Psoas muscle (tissue), 8 donors: ENCODE measurements at places on chromosomes 6 and 20. TPM values are rescaled to one million over a fixed set of nuclear protein-coding genes. Genes with fewer than 3 reads are reported as not detected.

FAM83C gene
- total RNA-seq = not detected

- no peak for DNase-seq
Observed at GRCh38 chr20:53910351-53911002, 159.9 kb downstream of the BCAS1 start.

DNA sequence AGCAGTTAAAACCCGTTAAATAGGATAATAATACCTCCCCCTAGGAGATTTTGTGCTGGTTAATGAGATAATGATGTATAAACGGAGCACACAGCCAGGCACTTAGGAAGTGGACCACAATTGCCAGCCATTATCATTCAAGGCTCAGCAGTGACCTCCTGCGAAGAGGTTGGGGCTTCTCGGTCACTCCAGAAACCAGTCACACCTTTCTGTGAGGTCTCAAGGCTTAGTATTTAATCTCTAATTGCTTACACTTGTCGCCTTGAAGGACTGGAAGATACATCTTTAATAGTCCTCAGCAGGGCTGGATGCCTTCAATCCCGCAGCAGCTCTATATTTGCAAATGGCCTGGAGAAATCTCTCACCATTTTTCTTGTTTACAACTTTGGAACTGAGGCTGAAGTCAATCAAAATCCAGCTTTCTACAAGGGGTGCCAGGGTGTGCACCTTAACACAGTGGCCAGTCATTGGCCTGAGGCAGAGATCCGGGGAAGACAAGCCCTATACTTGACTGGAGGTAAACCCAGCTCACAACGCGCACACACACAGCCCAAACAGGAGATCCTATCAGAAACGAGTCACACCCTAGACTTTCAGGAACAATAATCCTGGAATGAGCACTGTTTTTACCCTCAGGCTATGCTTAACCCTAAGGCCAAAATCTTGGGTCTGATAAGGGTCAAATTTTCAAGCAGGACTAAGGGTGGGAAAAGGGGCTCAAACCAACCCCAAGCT, 1.2 kb downstream of the POU5F1 start:
- DNase-seq = no peak

GRCh38 chr6:10801224-10801848, 37.0 kb downstream of the MAK start:
- DNase-seq = peak; percentile 31

DNA sequence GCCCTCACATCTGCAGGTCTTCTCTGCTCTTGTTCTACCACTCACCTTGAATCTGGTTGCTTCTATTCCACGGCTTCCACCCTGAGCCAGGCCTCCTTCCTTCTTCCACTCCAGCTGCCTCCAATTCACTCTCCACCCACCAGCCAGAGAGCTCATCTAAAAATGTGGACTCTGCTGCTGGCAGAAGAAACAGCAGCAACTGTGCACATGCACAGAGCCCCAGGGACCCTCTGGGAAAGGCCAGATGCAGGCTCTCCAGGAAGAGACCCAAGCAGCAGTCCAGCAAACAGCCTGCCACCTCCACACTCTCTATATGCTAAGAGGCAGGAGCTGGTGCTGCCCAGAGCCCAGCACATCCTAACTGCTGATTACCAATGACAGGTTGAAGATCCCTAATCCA, 162.6 kb upstream of the TOP1 start:
- DNase-seq = no peak

- DNase-seq = no peak
Observed at GRCh38 chr6:71034563-71035345, 77.9 kb upstream of the B3GAT2 start.

- DNase-seq = no peak
Observed at GRCh38 chr6:1498491-1499113, 109.2 kb downstream of the FOXF2 start.

RAB32 gene
- total RNA-seq = 3.3 TPM

PAK5 gene
- not detected for total RNA-seq

GRCh38 chr6:43979525-43979924, 147.7 kb downstream of the MRPL14 start:
- no peak for DNase-seq

- DNase-seq = peak; percentile 69
Observed at GRCh38 chr6:33419580-33420490, at the start of gene SYNGAP1. TSS of gene SYNGAP1 (plus strand) at chr6:33420065. CDS start at chr6:33420265, 200 bp downstream.

DNA sequence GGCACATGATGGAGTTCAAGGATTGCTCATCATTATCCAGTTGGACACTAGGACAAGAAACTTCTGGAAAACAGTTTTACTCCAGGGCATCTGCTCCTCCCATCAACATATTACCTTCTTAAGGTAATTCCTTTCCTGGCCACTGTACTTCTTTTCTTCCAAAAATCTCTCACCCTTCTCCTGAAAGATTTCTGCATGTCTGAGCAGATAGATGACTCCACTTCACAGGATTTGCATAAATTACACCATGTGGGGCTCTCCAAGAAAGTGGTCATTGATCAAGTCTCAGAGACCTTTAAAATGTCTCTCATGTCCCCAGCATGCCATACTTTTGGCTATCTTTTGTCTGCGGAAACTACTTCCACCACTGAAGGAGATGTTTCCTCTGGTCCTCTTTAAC, 103.2 kb upstream of the TNFAIP3 start:
- DNase-seq = no peak

PRDM13 gene
- total RNA-seq = not detected

MUC22 gene
- total RNA-seq = 0.09 TPM

DNA sequence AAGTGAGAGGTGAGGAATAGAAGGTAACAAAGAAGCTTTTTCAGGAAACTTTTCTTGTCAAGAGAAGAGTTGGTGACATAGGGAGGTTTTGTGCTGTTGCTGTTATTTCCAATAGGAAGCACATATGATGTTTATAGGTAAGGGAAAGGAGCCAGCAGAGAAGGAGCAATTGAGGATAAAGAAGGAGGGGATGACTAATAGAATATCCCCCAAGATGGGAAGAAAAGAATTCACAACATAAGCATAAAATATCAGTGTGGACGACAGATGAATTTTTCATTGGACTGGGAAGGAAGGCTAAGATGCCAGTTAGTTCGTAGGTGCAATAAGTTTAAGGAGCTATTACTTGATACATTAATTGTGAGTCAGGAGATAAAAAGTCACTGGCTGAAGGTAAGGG, 8.5 kb upstream of the BEND6 start:
- DNase-seq = no peak

DNA sequence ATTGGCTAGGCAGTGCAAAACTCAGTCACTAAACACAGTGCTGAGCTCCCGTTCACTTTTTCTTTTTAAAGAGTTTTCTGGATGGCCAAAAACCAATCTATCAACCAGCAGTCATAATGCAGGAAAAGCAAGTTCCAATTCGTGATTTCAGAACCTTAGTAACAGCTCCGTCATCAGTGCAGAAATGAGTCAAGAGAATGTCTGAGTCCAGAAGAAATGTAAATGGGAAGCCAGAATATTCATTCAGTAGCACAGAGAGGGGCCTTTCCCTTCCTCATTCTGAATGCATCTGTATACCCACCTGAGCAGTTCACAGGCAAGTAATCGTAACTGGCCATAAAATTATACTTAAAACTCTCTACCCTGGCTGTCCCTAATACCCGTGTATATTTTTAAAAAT, 20.4 kb downstream of the HUS1B start:
- no peak for DNase-seq

DNA sequence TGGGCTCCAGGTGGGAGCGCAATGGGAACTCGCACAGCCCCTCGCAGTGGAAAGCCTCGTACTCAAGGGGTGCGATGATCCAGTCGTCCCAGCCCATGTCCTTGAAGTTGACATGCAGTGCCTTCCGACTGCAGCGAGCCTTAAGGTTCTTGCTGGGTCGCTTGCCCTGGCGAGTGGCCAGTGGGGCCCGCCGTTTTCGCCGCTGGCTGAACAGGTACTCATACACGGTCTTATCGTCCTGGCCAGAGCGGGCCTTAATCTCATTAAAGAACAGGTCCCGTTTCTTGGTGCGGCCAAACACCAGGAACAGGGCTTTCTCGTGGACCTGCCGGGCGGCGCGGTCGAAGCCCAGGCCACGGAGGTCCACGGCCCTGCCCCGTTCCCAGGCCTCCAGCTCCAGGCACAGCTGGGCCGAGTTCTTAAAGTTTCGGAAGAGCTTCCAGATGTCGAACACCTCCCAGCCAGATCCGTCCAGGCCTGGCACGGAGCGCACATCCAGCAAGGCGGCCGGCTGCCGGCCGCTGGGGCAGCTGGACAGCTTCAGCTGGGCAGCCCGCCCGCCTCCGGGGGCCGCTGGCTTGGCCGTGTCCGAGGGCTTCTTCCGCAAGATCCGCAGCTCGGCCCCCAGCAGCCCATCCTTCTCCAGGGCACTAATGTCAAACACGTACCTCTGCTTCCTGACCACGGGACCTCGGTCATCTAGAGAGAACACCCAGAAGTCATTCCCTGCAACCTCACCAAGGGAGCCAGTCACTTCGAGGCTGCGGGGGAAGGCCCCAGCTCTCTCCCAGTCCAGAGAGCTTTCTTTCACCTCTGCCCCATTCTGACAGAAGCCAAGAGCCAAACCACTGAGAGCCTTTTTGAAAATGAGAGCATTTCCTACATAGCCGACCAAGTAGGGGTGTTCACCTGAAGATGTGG, 3.7 kb downstream of the GDF5 start:
- DNase-seq = peak; percentile 62

GRCh38 chr6:150420926-150421325, 52.1 kb downstream of the IYD start:
- no peak for DNase-seq

- DNase-seq = no peak
Observed at GRCh38 chr20:48626226-48626937, 201.4 kb downstream of the PREX1 start.

- no peak for DNase-seq
Observed at GRCh38 chr6:22095836-22096235, 201.0 kb downstream of the PRL start.

DNA sequence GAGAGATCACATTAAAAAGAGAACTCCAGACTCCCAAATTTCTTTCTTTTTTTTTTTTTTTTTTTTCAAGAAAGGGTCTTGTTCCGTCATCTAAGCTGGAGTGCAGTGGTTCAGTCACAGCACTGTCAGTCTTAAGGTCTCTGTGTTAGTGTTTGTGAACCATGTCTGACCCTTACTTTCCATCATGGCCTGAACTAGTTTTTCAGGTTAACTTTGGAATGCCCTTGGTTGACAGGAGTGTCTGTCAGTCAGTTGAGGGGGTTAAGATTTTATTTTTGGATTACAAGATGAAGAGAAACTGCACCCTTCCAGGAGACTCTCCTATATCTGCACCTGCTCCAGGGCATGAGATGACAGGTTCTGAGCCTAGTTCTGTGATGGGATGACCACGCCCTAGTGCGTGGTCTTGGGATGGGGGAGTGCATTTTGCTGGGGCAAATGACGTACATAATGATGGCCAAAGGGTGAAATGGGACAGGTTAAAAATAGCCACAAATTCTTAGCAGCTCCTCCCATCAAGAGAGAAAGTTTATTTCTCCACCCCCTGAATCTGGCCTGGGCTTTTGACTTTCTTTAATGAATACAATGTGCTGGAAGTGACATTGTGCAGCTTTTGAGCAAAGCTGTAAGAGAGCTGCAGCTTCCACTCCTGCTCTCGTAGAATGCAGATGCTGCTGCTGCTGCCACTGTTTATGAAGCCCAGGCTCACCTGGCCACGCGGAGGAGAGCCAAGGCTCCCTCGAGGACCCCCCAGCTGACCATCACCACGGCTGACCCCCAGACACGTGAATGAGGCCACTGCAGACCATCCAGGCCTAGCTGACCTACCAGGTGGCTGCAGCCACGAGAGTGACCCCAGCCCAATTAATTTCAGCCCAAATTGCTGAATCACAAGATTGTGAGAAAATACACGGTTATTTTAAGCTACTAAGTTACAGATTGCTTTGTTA, 29.7 kb upstream of the FAM50B start:
- no peak for DNase-seq

DNA sequence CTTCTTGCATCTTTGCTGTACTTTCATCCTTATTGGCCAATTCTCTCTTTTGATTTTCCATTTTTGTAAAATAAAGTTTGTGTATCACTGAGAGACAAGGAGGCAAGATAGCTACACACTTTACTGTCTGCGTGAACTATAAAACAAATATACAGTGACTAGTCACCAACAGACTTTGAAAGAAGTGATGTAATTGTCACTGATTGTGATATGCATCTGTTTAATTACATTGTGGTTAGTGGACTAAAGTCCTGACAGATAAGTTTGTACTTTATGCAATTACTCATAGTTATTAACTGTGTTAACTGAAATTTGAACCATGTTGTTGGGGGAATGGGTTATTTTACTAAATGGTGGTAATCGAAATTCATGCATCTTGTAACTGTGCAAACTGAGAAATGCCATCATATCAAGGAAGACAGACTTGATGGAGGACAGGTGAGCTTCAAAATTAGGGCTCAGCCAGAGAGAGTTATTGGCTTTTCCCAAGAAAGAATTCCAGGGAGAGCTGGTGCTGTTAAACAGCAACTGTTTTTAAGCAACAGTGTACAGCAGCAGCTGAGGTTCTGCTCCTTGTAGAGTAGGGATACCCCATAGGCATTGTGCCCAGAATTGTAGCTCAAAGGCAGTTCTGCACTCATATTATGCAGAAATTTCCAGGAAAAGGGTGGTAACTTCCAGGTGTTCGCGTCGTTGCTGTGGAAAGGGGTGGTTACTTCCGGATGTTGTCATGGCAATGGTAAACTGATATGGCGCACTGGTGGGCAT, 62.9 kb downstream of the EFHC1 start:
- DNase-seq = no peak

ULBP1 gene
- 0.10 TPM for total RNA-seq

LYRM4 gene
- 11.3 TPM for total RNA-seq
